Activated CD8-positive, alpha-beta T cell treated with anti-CD3 and anti-CD28 coated beads for 36 hours (primary cell): ENCODE measurements at places on chromosomes 7 and 10. TPM values are rescaled to one million over a fixed set of nuclear protein-coding genes. Genes with fewer than 3 reads are reported as not detected.

GRCh38 chr10:24706479-24707118 is 17.1 kb downstream of the ARHGAP21 start:
- peaks cover 10% of the 10 kb centered on the region for H3K4me1 ChIP-seq
- H3K27ac ChIP-seq = no peak overlapping the region
- no peaks in the 10 kb centered on the region for H3K27me3 ChIP-seq
- no peak overlapping the region for H3K4me3 ChIP-seq
- no peaks in the 10 kb centered on the region for H3K36me3 ChIP-seq

GRCh38 chr10:63054889-63055611 is 78.1 kb upstream of the NRBF2 start:
- DNase-seq = no peak
- peaks cover 16% of the 10 kb centered on the region for H3K27me3 ChIP-seq
- H3K27ac ChIP-seq = no peak overlapping the region
- H3K4me3 ChIP-seq = no peak overlapping the region

Gene PHKG1
- total RNA-seq = 3.0 TPM

GRCh38 chr7:37832194-37832593 is 16.2 kb upstream of the NME8 start:
- H3K4me3 ChIP-seq = no peak overlapping the region
- peak; percentile 22 for DNase-seq
- peaks cover 3% of the 10 kb centered on the region for H3K4me1 ChIP-seq
- H3K27ac ChIP-seq = no peak overlapping the region

DNA sequence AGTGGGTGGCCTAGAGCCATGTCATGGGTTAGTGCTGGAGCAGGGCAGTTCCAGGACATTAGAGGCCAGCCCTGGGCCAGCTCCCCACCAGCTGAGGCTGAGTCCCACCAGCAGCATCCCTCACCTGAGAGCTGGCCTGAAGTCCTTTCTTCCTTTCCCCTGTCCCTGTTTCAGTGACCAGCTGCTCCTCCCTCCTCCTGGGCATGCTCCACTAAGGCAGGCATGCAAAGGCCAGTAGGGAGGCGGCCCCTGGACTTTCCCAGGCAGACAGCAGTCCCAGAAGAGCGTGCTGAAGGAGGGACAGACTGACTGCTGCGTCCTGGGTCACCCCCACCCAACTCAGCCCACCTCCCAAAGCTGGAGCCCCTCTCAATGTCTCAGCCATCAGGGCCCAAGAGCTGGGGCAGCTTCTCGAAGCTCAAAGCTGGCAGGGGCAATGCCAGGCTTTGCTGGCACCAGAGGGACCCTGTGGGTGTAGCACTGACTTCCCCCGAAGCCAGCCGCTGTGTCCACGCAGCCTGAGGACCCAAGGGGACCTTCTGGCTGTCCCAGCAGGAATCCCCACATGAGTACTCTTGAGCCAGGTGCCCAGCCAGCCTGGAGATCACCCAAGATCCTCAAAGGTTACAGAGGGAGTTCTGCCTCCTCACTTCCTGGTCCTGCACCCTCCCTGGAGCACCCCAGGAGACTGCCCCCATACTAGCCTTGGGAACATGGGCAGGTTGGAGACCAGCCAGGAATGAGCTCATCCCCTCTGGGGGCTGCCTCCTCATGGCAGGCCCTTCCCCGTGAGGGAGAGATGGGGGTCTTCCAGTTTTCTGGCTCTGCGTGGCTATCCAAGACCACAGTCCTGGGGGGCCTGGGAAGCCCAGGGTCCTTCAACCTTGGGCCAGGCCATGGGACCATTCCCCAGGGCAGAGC is 35.2 kb upstream of the RET start:
- no peak overlapping the region for H3K27ac ChIP-seq
- no peak for DNase-seq
- no peaks in the 10 kb centered on the region for H3K36me3 ChIP-seq

DNA sequence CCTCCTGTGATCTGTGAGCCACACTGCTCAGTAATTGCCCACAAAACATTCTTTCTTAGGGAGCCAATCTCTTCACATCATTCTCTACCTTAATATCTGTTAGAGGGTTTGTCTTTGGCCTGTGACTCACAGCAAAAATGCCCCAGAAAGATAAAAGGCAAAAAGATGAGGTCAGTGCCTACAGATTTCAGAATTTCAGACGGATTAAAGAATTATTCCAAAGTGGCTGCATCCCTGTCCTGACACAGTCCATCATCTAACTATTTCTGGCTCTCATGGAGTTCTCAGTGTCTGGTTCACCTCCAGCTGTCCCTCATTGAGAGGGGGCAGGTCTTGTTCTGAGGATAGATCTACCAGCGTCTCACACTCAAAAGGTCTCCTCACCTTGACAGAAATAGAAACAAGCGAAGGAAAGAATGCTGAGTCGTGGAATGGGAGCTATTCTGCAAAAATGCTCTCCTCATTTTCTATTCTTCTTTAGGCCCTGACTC is 138.5 kb upstream of the AOAH start:
- H3K27ac ChIP-seq = peak overlapping the region; percentile 2
- peaks cover 32% of the 10 kb centered on the region for H3K4me1 ChIP-seq
- DNase-seq = no peak
- no peaks in the 10 kb centered on the region for H3K27me3 ChIP-seq
- H3K36me3 ChIP-seq = peaks cover 72% of the 10 kb centered on the region

- no peak overlapping the region for H3K27ac ChIP-seq
- no peak for DNase-seq
- H3K4me1 ChIP-seq = no peaks in the 10 kb centered on the region
- H3K36me3 ChIP-seq = peaks cover 62% of the 10 kb centered on the region
- no peak overlapping the region for H3K4me3 ChIP-seq
Measured at GRCh38 chr10:14926061-14926470, 27.8 kb downstream of the DCLRE1C start.

Gene LRRN3
- 32.5 TPM for total RNA-seq

Gene GCK
- total RNA-seq = 2.1 TPM

Gene TLX1
- total RNA-seq = not detected

- H3K4me1 ChIP-seq = no peaks in the 10 kb centered on the region
- no peak overlapping the region for H3K4me3 ChIP-seq
- no peaks in the 10 kb centered on the region for H3K36me3 ChIP-seq
- no peak overlapping the region for H3K27ac ChIP-seq
- H3K27me3 ChIP-seq = no peaks in the 10 kb centered on the region
Measured at GRCh38 chr10:106775127-106775526, 389.4 kb downstream of the SORCS1 start.

- H3K4me1 ChIP-seq = no peaks in the 10 kb centered on the region
- no peak overlapping the region for H3K27ac ChIP-seq
- DNase-seq = no peak
- H3K36me3 ChIP-seq = no peaks in the 10 kb centered on the region
Measured at GRCh38 chr7:55191926-55192692, 173.0 kb upstream of the LANCL2 start.

DNA sequence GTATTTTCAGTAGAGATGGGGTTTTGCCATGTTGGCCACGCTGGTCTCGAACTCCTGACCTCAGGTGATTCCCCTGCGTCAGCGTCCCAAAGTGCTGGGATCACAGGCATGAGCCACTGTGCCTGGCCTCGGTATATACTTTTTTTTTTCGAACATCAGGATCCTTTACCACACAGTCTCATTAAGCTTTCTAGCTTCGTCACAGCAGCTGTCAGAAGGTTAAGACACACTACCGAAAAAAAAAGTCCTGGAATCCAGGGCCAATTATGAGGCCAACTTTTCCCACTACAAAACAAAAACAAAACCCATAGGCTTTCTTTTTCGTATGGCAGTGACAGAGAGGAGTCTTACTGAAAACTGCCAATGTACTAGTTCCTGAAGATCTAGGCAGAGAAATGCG is 30.7 kb downstream of the ZC3HC1 start:
- DNase-seq = no peak
- no peaks in the 10 kb centered on the region for H3K4me1 ChIP-seq
- peaks cover 24% of the 10 kb centered on the region for H3K36me3 ChIP-seq
- H3K27me3 ChIP-seq = no peaks in the 10 kb centered on the region
- H3K4me3 ChIP-seq = no peak overlapping the region

Gene PPP1R17
- total RNA-seq = not detected

Gene LAMB4
- total RNA-seq = not detected

Gene GIMAP4
- 88.3 TPM for total RNA-seq

GRCh38 chr7:151727579-151728285 is 149.2 kb downstream of the PRKAG2 start:
- H3K4me3 ChIP-seq = no peak overlapping the region
- H3K4me1 ChIP-seq = peaks cover 24% of the 10 kb centered on the region

Gene PITX3
- 0.23 TPM for total RNA-seq

Gene ZSCAN21
- 6.3 TPM for total RNA-seq

Gene ATAD1
- 49.3 TPM for total RNA-seq

Gene SAP25
- 9.9 TPM for total RNA-seq

DNA sequence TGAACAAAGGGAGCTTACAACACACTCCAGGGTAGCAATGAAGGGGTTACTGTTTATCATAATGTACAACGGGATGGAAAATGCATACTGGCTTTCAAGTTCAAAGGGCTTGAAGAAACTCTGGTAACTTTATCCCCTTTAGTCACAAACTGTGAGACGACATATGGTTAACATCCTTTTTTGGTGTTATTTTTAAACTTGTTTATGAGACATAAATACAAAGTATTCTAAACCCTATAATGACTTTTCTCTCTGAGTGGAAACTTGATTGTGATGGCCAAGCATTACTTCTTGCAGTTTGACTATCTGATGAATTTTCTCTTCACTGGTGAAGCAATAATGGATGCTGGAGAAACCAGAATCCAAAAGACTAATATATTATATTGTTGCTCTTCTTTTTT is 62.0 kb upstream of the SEMA3A start:
- H3K36me3 ChIP-seq = no peaks in the 10 kb centered on the region
- H3K27ac ChIP-seq = no peak overlapping the region
- no peaks in the 10 kb centered on the region for H3K4me1 ChIP-seq
- no peak for DNase-seq
- no peak overlapping the region for H3K4me3 ChIP-seq
